Activated T-cell treated with anti-CD3 and anti-CD28 coated beads, Interleukin-2, amount 50 U/mL, for 24 hours (primary cell): ENCODE measurements at places on chromosomes 13 and 19.

DNA sequence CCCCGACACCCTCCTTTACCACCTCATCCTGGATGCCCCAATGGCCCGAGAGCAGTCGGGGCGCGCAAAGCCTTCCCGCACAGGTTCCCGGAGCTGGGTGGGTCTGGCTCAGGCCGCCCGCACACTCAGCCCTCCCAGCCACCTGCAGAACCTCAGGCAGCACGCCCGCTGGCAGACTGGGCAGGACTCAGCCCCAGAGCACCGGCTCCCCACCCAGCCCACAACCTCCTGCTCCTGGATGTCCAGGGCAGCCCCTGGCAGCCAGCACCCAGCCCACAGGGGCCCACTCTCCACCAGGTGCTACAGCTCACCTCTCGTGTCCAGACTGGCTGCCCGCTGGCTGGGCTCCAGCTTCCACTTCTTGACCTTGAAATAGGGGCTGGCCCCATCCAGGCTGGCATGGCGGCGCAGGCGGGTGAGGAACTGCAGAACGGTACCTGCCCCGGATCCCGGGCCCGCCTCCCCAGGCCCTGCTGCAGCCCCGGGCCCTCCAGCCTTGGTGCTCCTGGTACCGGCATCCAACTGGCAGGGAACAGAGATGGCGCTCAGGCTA lies 4.6 kb downstream of the CBARP start:
- no peak for DNase-seq
- H3K4me1 ChIP-seq = peaks cover 4% of the 10 kb centered on the region
- peaks cover 1% of the 10 kb centered on the region for H3K36me3 ChIP-seq
- no peak overlapping the region for H3K27ac ChIP-seq
- no peak overlapping the region for H3K4me3 ChIP-seq

- peak overlapping the region; percentile 63 for H3K27ac ChIP-seq
- H3K27me3 ChIP-seq = no peaks in the 10 kb centered on the region
- peaks cover 83% of the 10 kb centered on the region for H3K36me3 ChIP-seq
Observed at GRCh38 chr13:113976711-113977684, 3.1 kb upstream of the C13orf46 start.

DNA sequence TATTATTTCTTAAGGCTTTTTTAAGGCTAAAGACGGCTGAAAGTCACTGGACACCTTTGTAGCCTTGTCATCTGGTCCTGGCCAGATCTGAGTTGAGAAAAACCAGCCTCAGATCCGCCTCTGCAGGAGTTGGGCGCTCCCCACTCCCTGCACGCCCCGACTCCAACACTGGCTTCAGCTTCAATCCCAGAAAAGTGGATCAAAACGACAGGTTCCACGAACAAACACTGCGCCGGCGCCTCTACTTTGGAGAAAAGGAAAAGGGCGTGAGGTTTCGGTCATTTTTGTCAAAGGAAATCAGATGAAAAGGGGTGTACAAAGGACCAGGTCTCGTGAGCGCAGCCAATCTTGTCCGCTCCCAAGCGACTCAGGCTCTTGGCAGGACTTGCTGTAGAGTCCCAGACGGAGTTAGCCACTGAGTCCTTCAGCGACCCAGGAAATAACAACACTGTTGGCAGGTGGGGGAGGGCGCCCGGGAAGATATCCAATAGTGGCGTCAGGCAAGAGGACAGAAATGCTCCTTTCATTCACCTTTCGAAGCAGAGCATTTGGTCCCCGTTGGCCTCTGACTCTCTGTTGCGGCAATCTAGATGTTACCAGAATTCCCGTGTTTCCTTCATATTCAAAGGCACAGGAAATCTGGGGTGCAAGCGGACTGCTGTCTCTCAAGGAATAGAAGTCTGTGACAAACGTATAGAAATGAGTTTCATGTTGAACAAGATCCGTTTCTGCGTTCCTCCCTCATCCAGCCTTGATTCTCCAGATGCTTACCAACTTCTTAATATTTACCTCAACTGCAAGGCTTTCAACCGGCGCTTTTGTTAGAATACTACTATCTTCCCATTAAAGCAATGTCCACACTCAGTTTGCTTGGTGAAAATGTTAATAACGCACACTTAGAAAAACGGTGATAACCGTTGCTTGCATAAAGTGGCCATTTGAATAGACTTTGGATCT lies 1.8 kb upstream of the CCNA1 start:
- no peak overlapping the region for H3K4me3 ChIP-seq
- no peak overlapping the region for H3K27ac ChIP-seq
- peaks cover 75% of the 10 kb centered on the region for H3K27me3 ChIP-seq

- no peak overlapping the region for H3K4me3 ChIP-seq
- no peak overlapping the region for H3K27ac ChIP-seq
- H3K27me3 ChIP-seq = no peaks in the 10 kb centered on the region
- peaks cover 3% of the 10 kb centered on the region for H3K36me3 ChIP-seq
Observed at GRCh38 chr13:35266412-35266811, 210.1 kb downstream of the MAB21L1 start.

GRCh38 chr19:47730910-47731309 lies 14.4 kb upstream of the NOP53 start:
- H3K4me1 ChIP-seq = peaks cover 16% of the 10 kb centered on the region
- DNase-seq = no peak
- no peak overlapping the region for H3K27ac ChIP-seq
- no peak overlapping the region for H3K4me3 ChIP-seq
- H3K27me3 ChIP-seq = peaks cover 27% of the 10 kb centered on the region
